Right ventricle myocardium inferior (tissue), 1 donor: ENCODE measurements at places on chromosomes 6 and 20.

GRCh38 chr6:90440586-90441283 lies 144.1 kb upstream of the BACH2 start:
- no peak for DNase-seq

GRCh38 chr6:163531122-163531521 lies 116.6 kb downstream of the QKI start:
- no peak for DNase-seq

GRCh38 chr20:2707353-2708072 lies 14.9 kb downstream of the EBF4 start:
- DNase-seq = no peak

DNA sequence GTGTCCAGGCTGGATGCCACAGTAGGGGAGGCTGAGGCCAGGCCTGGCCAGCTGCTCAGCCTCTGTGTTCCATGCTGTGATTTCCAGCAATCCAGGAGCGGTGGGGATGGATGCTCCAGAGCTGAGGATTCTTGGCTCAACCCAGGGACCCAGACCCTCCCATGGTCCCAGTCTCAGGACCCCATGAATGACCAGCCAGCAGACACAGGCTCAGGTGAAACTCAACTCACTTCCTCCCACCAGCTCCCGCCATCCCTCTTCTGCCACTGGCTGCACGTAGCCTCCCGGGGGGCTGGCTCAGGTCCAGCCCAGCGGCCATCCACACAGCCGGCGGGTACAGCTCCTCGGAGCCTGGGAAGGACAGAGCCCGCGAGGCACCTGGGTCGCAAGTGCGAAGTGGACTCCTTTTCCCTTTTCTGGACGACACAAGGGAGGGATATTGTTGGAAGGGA lies 54.5 kb upstream of the DACT2 start:
- no peak for DNase-seq

GRCh38 chr20:23909390-23909789 lies 29.8 kb upstream of the CST5 start:
- no peak for DNase-seq

DNA sequence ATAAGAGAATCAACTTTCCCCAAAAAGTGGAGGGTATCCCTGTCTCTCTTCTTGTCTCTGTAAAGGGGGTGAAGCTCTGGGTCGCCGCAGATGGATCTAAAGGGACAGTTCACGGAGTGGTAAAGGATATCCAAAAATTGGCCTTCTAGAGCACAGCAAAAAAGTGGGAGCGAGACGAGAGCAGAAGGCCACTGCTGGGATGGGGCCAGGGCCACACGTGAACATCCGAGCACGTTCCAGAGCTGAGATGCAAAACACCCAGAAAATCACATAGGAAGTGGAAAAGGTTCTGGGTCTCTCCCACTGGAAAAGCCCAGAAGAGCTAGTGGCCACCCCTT lies 837 bp downstream of the TRAM2 start:
- DNase-seq = no peak

DNA sequence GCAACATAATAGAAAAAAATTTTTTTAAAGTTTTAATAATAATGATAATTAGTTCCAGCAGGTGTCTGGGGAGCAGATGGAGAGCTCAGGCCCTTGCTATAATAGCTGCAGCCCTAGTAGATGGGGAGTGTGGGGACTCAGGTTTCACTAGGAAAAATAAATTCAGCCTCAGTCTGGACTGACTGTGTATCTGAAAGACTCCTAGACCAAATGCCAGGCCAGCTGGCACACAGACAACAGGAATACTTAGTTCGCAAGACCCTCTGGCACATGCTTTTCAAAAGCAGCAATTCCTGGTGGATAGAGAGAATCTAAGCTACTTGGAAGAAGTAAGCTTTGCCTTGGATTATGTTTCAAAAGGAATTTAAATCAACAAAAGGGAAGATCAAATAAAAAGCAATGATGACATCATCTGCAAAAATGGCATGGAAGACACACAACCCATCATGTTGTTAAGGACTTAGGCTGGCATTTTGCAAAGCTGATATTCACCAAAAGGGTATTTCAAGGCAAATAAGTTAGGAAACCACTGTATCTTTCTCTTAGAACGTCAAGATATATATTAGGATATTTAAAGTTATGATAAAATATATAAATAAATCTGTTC lies 107.8 kb downstream of the RNGTT start:
- DNase-seq = no peak

DNA sequence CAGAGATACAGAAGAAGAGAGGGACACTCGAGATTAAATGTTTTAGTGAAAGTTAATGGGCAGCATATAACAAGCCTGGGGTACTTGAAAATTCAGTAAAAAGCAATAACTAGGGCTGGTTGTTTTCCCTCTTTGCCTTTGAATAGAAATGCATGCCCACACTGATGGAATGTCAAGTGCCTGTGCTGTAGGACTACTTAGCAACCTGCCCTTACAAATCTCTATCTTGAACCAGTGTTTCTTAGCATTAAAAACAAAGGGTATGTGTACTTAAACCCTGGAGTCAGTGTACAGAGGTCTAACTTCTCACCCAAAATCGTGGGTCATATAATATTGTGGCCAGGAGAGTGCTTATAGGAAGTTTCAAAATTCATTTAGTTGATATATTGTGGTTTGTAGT lies 37.1 kb downstream of the RNF144B start:
- DNase-seq = no peak

DNA sequence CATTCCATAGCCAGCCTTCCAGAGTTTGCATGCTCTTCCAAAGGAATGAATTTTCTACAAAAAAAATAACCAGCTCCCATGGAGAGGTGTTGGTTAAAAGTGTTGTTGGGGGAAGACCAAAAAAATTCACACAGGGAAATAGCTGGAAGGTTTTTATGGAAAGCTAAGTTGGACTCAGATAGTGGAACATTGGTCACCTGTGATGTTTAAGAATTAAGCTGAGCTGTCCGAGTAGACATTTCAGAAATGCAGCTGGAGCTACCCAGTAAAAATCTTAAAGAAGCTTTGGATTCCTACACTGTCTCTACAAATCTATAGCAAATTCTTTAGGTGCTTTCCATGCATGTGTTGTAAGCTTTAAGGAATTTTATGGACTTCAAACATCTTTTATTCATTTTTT lies 155.5 kb downstream of the THBS2 start:
- no peak for DNase-seq

DNA sequence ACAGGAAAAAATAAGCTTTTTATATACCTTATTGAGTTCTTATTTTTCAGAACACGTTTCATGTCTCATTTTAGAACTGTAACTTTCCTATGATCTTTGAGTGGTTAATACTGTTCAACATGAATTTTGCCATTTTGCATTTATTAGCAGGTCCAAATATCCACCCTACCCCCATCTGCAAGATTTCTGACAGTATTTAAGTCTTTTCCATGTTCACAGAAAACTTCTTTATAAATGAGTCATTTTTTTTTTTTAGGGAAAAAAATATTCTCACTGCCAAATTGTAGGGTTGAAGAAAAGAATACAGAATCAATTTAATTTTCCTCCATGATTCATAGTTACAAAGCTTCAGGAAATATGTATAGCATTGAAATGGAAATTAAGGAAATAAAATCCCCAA lies 101.8 kb downstream of the COL21A1 start:
- no peak for DNase-seq

GRCh38 chr6:48869595-48869994 lies 593.5 kb downstream of the MMUT start:
- DNase-seq = no peak

DNA sequence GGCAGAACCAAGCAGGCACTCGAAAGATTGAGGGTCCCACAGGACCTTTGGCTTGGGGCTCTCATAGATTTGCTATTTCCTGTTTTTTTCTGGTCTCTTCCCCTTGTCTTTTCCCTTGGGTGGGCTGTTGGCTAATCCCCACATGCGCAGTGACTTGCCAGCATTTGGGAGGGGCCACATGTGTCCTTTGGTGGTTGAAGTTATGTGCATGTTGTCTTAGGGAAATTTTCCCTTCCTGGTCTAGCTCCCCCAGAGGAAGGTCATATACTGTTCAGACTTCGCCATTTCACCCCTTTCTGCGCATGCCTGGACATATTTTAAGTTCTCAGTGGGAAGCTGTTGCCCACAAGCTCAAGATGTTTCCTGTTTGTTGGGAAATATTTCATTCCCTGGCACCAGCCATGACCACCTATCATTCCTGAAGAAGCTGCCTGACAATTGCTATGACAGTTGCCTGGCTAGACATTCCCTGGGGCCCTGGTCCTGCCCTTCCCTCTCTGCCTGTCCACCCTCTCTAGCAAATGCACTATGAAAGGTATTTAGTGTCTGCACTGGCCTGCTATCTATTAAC lies 156.2 kb upstream of the THBS2 start:
- no peak for DNase-seq

DNA sequence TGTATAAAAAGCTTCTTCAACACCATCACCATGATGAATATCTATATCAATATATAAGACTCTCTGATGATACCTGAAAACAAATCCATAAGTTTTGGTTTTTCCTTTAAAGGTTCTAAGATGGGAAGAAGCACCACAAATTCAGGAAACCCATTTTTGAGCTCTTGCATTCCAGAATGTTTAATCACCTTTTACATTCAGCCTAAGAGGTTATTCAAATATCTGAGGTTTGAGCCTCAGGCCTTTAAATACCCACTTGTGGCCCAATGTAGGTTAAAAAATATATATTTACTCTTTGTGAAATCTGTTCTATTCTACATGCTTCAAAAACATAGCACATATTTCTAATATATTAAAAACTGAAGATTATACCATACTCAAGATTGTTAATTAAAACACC lies 17.6 kb downstream of the HDAC2 start:
- DNase-seq = no peak

DNA sequence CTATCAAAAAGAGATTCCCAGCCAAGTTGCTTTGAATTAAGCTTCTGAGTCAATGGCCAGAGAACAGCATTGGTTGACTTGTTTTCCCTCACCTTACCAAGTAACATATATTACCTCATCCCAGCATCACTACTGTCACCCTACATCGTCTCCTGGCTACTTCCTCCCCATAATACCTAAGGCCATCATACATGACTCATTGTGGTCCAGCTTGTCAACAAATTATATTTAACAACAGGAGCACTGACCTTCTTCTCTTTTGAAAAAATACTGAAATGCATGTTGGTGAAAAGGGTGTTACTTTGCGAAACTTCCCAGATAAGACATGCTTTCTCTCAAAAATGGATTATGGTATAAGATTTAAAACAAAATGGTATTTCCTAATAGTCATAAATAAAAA lies 106.9 kb downstream of the TBX18 start:
- no peak for DNase-seq

- no peak for DNase-seq
Observed at GRCh38 chr6:111800259-111800765, 72.9 kb downstream of the FYN start.

GRCh38 chr6:166168616-166169548 lies 1.2 kb upstream of the TBXT start:
- DNase-seq = no peak

DNA sequence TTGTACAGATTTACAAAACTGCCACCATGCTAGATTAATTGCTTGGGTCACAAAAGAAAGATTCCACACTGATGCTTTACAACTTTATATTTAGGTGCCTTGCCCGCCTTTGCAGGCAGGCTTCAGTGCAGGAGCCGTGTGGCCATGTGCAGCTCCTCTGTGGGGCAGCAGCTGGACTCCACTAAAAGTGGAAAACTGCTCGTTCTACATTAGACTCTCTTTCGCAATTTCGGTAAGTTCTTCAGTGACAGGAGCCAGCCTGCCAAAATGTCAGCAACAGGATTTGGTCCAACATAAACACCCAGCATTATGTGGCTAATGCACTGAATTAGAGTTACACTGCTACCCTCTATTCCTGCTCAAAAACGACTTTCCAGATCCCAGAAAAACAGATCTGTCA lies 174.4 kb upstream of the KCNK16 start:
- DNase-seq = peak; percentile 76

- no peak for DNase-seq
Observed at GRCh38 chr6:45724511-45724910, 291.1 kb downstream of the CLIC5 start.

DNA sequence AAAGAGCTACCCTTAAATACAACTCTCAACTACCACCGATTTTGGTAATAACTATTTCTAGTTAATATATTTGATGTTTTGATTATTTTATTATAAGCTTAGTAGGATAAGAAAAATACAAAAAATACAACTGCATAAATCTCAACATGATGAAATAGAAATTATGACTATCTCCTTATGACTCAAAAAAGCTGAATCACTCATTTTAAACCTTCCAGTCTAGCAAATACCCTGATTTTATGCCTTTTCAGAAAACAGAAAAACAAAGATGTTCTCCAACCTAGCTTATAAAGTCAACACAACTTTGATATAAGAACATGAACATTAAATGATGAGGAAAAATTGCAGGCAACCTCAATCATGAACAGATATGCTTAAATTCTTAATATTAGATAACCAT lies 40.2 kb upstream of the DSE start:
- DNase-seq = no peak

GRCh38 chr6:31558631-31559500 lies 11.5 kb downstream of the NFKBIL1 start:
- DNase-seq = no peak

- no peak for DNase-seq
Observed at GRCh38 chr6:47096211-47096895, 54.2 kb upstream of the ADGRF1 start.

- DNase-seq = no peak
Observed at GRCh38 chr20:25035921-25036320, 22.0 kb downstream of the ACSS1 start.

DNA sequence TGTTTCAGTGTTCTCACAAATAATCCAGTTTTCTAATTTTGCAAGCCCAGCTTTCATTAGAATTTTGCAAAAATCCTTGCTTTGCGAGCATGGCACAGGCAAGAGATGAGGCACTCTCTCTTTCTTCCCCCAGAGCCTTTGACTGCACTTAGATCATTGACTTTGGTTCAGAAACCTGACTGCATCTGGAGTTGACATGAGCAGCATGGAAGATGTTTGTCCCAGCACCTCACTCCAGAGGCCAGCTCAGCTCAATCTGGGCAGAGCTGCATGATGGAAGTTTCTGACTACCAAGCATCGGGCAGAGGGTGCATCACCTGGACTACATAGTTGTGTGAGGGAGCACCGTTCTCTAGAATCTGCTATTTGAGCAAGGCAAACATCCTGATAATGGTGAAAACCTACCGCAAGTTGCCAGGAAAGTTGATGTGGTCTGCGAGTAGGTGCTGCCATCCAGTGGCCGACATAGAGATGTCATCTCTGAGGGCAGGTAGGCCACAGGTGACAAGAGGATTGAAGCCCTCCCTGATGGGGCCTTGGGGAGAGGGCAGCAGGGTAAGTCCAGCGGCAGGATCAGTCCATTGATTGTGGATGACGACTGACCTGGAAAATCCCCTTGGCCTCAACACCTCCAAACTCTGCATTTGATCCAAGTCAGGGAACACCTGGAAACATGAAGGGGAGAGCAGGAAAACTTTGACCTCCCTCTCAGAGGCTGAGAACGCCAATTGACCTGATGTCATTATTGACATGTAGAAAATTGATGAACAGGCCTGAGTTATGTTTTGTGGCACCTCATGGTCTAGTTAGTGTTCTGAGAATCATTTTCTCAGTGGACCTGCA lies 3.8 kb upstream of the LPA start:
- no peak for DNase-seq

- no peak for DNase-seq
Observed at GRCh38 chr6:112986321-112986720, 639.2 kb downstream of the RFPL4B start.

- DNase-seq = no peak
Observed at GRCh38 chr20:44019638-44020335, 105.1 kb downstream of the TOX2 start.
